Right ventricle myocardium superior (tissue), 1 donor: ENCODE measurements at places on chromosomes 4 and X.
A peak's percentile ranks its signal among the peaks of the same experiment; 100 is the strongest.

GRCh38 chr4:148214529-148215166 is 227.6 kb downstream of the NR3C2 start:
- peak; percentile 74 for DNase-seq

GRCh38 chr4:8830611-8831200 is 40.9 kb downstream of the HMX1 start:
- DNase-seq = no peak

- DNase-seq = peak; percentile 76
Observed at GRCh38 chr4:1033840-1034551, 22.6 kb downstream of the FGFRL1 start.

DNA sequence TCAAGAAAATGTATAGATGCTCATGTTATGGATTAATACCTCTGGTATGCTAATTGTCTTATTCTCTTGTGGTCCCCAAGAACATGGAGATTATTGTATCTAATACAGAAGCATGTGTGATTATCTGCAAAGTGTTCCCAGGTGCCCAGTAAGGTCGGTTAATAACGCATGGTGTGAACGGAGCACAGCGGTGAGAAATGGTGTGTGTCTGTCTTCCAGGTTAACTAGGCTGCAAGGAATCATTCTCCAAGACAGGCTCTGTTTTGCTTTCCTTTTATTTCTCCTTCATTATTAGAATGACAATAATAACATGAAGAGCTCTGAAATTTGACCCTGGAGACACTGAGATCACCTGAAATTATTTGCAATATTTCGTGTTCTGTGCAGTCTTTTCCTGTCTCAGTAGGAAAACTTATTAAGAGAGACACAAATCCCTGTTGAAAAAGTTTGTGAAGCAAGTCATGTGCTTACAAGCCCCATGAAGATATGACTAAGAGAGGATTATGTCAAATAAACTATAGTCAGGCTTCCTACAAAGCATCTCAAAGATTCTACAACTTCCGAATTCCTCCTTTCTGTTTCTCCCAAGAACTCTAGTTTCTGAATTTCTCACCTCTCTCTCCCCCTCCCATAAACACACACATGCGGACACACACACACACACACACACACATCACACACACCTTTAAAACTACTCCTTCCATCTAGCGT is 230.9 kb downstream of the HS3ST1 start:
- DNase-seq = no peak

DNA sequence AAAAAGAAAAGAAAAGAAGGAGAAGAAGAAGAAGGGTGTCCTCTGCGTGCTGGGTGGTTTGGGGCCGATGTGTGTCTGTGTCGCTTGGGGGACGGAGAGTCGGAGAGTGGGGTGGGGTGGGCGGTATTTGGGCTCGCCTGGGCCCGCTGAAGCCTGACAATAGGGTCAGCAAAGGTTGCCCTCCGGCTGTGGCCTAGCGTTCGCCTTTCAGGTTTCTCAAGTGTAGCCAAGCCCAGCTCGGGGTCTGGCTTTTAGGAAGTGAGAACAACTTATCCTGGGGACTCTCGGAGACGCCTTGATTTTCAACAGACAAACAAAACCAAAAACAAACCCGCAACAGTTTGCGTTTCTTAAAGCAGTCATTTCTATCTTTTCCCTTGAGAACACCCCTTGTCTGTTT is 4.1 kb upstream of the SOX3 start:
- no peak for DNase-seq

GRCh38 chr4:766152-766515 is 59.8 kb downstream of the CPLX1 start:
- no peak for DNase-seq

GRCh38 chrX:10259716-10260115 is 102.9 kb downstream of the CLCN4 start:
- no peak for DNase-seq

DNA sequence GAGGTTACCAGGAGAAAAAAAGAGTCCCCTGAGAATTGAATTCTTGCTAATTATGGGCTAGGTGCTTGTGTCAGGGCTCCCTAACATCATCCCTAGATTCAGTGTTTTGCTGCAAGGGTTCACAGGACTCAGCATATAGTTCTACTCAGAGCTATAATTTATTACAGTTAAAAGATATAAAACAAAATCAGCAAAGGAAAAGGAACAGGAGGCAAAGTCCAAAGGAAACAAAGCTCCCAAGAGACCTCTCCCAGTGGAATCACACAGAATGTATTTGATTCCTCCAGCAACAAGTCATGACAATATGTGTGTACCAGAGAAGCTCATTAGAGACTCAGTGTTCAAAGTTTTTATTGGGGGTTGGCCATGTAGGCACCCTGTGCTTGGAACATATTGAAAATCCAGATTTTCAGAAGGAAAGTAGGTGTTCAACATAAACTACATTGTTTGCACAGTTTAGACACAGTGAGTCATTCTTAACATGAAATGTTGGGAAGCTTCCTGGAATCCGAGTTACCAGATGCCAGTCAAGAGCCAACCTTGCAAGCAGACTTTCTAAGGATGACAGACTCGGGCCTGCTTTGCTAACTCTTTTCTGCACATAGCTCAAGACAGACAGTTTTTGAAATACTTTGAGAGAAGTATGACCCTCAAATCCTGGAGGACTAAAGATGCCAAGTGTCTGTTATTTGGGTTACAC is 311.3 kb upstream of the EMCN start:
- no peak for DNase-seq

DNA sequence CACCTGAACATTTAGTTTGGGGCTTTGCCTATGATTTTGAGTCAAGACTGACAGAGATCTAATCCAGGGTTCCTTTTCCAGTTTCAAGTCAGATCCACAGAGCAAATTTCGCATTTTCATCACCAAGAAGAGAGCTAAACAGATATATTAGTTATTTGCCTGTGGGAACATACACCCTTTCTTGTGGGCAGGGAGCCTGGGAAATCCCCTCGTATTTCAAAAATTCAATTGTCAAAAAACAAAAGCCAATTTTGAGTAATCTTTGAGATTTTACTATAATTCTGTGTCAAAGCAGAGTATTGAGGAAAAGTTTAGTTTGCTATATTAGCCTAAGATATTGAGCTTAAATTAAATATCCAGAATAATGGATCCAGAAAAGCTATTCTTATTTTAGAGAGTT is 56.6 kb downstream of the AFM start:
- DNase-seq = no peak

- no peak for DNase-seq
Observed at GRCh38 chr4:152063621-152064240, 302.9 kb upstream of the GATB start.

DNA sequence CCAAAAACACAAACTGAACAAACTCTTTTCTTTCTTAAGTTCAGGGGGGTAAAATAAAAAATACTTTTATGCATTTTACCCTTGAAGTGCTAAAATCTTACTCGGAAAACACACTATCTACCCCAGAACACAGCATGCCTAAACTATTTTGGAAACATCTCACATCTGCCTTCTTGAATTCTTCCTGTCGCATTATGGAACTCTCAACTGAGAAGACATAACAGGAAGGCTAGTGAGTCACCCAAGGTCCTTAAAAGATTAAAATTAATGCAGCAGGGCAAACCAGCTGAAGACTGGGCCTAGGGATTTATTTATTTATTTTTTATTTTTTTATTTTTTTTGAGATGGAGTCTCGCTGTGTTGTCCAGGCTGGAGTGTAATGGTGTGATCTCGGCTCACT is 208.2 kb downstream of the APBB2 start:
- DNase-seq = no peak

- no peak for DNase-seq
Observed at GRCh38 chr4:125952631-125953030, 637.9 kb downstream of the FAT4 start.

GRCh38 chr4:11334887-11335286 is 93.8 kb downstream of the HS3ST1 start:
- DNase-seq = no peak

GRCh38 chrX:63920875-63921274 is 135.9 kb upstream of the ARHGEF9 start:
- DNase-seq = no peak

GRCh38 chr4:120718979-120719566 is 203.5 kb downstream of the PRDM5 start:
- no peak for DNase-seq

- no peak for DNase-seq
Observed at GRCh38 chr4:56971383-56971782, 6.0 kb downstream of the NOA1 start.

DNA sequence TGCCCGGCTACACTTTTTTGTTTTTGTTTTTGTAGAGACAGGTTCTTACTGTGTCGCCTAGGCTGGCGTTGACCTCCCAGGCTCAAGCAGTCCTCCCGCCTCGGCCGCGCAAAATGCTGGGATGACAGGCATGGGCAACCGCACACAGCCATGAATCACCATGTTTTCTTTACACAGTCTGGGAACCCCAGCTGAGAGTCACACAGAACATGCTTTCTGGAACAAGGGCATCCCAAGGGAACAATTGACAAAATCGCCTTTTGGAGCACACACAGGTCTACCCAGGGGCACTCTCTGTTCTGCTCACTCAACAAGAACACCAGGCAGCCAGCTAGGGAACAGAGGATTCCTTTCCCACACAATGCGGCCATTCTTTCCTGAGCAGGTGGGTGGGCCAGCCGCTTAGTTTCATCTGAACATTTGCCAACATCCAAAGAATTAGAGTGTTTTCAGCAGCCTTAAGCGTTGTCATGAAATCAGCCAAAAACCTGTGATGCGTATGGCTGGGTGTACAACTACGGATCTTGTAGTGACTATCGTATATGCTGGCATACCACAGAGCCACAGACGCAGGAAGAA is 15.7 kb downstream of the PRKX start:
- peak; percentile 46 for DNase-seq

DNA sequence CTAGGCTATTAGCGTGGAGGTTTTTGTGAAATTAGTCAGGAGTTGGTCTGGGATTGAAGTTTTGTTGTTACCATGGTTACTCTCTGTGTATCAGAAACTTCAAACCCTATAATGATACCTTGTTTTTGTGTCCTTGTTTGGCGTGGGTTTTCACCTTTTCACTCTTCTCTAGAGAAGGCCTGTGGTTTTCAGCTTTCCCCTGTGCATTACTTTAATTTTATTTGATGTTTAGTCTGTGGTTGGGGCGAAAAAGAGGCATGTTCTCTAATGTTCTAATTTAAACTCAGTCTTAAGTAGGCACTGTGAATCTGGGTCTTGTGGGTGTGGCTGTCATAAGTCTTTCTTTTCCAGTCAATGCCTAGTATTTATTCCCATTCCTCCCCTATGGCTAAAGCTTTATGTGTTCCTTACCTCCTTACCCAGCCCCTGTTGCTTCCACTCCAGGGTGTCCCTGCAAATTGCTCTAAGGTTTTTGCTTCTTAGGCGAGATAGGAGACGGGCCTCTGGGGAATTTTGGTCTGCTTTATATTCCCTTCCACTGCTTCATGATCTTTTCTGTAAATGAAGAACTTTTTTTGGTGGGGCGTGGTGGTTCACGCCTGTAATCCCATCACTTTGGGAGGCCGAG is 326.3 kb upstream of the ZCCHC13 start:
- no peak for DNase-seq

GRCh38 chr4:185709802-185710486 is 102.0 kb downstream of the SORBS2 start:
- no peak for DNase-seq

DNA sequence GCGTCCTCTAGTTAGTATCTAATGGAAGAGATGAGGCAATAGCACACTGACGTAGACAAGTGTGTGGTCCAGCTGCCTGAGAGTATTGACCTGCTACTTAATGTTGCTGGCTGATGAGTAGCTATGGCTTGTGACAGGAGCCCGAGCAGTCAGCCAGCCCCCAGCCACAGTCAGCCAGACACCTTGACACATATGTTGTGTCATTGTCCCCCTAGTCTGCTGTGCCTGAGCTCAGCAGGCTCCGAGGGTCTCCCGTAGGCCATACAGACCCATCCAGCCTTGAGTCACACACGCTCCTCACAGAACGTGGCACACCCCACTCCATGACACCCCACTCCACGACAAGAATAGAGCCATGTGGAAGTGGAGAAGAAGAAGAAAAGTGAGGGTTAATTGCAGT is 362.1 kb downstream of the UNC5C start:
- no peak for DNase-seq

DNA sequence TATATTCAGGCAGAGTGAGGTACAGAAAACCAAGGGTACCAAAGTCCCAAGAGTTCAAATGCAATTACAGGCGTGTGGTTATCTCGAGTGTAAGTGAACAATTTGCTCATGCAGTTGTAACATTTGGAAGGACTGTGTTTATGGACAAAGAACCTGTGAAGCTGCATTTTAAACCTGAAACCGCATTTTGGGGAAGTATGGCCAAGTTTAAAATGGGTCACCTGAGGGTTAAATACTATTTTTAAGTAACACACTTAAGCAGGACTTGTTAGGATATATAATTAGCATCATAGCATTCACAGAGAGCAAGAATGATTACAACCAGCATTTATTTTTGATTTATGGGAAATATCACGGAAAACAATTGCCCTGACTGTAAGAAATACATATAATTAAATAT is 79.1 kb upstream of the LCORL start:
- DNase-seq = no peak

GRCh38 chr4:188130355-188130754 is 8.9 kb upstream of the TRIML1 start:
- DNase-seq = no peak

- DNase-seq = no peak
Observed at GRCh38 chr4:84847978-84848377, 118.5 kb downstream of the WDFY3 start.

GRCh38 chrX:118497180-118497818 is 1.7 kb downstream of the DOCK11 start:
- no peak for DNase-seq

- DNase-seq = no peak
Observed at GRCh38 chr4:137430171-137430570, 102.1 kb downstream of the PCDH18 start.

GRCh38 chr4:84176016-84176415 is 323.1 kb downstream of the NKX6-1 start:
- no peak for DNase-seq

DNA sequence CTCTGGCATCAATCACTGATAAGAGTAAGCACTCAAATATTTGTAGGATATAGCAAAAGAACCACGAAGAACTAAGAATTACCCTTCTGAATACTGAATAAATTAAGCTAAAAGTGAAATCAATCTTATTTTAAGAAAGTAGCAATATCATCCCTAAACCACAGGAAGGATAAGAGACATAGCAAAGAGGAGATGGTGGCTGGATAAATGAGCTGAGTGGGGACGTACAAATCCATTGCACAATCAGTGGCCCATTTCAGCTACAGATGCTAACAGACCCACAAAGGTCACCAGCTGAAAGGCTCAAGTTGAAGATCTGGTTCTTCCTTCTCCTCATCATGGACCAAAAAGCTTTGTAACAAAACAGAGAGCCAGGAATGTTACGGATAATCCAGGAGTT is 77.1 kb downstream of the SLC9A7 start:
- DNase-seq = no peak

DNA sequence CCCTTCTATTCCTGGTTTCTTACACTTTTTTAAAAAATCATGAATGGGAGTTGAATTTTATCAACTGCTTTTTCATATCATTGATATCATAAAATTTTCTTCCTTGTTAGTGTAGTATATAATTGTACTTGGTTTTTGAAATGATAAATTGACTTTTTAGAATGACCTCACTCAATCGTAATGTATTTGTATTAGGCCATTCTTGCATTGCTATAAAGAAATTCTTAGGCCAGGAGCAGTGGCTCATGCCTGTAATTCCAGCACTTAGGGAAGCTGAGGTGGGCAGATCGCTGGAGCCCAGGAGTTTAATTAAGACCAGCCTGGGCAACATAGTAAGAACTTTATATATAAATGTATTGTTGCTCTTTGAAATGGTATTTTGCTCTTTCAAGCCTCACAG is 6.3 kb downstream of the EXOC1 start:
- no peak for DNase-seq

GRCh38 chrX:24245202-24245601 is 68.7 kb downstream of the SUPT20HL2 start:
- DNase-seq = no peak

GRCh38 chr4:3655963-3656362 is 110.2 kb upstream of the ADRA2C start:
- DNase-seq = no peak
